ENCODE measurements at places on chromosomes 1 and 21.

GRCh38 chr1:245110406-245110805 lies 44.4 kb upstream of the KIF26B start:
- no peak for DNase-seq

DNA sequence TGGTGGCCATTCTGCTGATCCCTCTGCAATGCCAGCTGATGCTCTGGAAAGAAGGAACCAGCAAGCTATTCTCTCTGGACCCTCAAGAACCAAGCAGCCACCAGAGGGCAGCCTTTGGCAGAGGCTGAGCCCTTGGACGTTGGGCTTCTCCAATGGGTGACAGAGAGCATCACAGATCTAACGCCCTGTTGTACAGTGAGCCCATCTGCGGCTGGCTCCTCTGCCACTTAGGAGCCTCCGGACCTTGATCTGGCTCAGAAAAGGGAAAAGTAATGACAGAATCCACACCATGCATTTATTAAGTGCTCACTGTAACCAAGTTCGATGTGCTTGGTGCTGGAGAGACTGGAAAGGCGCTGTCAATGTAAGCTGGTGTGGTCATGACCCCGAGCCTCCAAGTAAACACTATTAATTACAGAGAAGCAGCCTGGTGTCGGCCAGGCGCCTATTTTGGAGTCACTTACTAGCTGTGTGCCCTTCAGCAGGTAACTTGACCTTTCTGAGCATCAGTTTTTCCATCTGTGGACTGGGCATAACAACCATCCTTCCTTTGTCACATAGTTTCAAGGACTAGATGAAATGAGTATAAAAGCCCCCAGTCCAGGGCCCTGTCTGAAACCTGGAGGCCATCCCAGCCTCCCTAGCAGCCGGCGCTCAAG lies 34.9 kb downstream of the ECE1 start:
- peak; percentile 85 for DNase-seq

DNA sequence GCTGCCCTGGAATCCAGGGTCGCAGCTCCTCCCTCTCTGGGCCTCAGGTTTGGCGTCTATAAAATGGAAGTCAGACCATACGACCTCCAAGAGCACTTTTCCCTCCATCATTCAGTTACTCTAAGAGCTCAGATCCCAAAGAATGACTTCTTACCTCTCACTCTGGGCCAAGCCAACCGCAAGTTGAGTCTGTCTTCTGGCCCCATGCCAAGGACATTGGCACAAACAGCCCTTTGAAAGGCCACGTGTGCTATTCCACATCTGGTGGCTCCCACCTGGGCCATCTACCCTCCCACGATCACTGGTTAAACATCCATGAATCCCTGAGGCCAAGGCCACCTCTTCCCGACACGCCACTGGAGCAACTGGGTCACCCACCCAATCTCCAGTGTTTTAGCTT lies 12.4 kb downstream of the SLC2A7 start:
- no peak for DNase-seq

DNA sequence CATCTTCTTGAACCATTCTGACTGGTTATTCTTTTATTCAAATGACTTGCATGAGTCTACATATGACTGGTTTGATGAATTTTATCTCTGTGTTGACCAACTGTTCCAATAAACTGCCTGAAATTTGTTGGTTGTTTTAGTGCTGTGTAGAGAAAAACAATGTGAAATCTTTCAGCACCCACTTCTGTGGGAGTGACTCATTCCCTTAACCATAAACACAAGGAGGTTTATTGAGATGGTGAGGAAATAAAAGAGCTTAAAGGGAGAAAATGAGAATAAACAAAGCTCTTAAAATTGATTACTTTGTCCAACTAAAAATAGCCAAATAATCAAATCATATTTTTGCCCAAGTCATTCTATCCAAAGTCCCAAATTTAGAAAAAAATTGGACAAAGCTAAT lies 341.1 kb downstream of the TGFB2 start:
- no peak for DNase-seq

DNA sequence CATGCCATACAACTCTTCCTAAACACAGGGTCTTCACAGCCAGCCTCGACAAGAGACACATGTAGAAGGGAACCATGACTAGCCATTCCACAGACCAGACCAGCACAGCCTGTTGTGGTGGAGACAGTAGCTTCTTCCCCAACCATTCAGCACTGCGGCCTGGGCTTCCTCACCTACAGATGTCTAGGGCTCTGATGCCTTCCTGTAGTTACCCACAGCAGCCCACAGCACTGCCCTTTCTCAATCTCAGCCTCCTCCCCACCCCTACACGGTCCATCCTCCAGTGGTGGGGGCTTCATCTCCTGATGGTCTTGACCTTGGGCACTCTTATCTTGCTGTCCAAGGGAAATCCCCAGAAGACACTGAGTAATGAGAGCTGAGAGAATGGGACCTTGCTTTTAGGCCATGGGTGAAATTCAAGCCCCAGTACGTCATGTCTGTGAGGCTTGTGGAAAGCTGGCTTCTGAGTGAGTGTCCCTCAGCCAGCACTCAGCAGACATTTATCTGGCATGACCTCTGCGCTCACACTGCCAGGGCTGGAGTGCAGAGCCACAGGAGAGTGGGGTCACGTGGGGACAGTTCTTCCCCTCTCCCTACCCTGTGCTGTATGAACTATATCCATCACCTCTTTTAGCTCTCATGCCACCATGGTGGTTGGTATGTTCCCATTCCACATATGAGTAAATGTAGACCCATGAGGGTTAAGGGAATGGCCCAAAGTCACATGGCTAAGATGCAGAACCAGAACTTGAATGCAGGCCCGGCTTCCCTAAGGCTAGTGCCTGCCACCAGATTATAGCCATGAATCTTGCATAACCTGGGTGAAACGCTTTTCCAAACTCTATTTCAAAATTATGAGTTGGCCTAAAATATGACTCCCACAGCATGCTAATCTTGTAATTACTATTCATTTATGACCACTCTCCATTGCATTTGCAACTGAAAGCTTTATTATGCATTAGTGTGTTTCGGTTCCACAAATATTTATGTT lies 104.7 kb downstream of the HIVEP3 start:
- DNase-seq, result no peak

- no peak for DNase-seq
These were observed 19.1 kb upstream of the AVPR1B start for GRCh38 chr1:206136241-206136640.

DNA sequence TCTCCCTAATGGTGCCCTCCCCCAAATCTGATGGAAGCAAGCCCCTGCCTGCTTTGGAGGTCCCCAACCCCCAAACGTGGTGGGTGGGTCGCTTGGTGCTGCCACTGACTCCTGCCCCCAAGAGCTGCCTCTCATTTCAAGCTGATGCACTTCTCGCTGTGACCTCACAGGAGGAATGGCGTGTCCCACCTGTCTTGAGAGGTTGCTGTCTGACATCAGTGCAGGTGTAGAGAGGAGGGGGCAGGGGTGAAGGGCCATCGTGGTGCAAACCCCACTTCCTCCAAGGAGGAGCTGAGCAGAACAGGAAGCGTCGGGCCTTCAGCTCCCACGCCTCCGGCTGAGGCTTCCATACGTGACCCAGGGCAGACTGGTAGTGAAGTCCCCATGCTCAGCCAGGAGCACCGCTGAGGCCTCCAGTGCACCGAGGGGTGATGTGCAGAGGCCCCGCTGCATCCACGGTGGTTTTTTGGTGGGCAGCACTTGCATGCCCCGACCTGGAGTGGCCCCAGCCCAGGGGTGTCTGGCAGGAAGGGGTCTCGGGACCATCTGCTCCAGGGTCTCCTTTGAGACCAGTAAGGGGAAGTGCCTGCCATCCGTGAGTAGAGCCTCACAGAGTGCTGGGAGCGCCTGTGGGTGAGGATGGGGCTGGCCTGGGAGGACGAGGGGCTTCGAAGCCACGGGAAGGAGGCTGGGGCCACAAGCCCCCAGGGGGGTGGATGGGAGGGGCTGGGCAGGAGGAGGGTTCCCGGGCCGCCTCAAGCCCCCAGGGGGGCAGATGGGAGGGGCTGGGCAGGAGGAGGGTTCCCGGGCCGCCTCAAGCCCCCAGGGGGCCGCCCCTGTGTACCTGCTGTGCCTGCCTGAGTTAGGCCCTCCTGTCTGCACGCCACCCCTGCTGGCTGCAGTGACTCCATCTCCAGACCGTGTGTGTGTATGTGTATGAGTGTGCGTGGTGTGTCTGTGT lies 39.8 kb downstream of the WDR4 start:
- DNase-seq, result no peak

DNA sequence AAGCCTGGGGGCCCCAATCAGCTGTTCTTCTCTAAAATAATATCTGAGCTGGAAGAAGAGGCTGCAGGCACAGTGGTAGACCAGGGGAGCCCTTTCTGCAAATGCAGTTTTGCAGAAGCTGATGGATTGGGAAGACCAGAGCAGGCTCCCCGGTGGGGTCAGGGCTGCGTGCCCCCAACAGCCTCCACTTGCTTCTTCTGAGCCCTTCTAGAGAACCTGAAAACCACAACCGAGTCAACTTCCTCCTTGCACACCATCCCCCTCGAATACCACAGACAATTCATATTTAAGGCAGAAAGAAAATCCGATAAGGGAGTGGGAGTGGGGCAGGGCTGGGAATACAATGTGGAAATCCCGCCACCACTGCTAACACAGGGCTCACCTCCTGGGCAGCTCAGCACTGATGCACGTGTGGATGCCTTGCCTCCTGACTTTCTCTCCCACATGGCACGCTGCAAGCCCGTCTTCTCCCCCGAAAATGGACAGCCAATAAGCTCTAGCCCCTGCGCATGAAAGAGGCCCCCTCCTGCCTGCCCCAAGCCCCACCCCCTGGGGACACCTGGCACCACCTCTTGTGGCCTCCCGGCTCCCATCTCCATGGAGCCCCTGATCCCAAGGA lies 25.4 kb upstream of the ALDH4A1 start:
- DNase-seq, result no peak

GRCh38 chr1:219959540-219960203 lies 31.3 kb upstream of the SLC30A10 start:
- no peak for DNase-seq

DNA sequence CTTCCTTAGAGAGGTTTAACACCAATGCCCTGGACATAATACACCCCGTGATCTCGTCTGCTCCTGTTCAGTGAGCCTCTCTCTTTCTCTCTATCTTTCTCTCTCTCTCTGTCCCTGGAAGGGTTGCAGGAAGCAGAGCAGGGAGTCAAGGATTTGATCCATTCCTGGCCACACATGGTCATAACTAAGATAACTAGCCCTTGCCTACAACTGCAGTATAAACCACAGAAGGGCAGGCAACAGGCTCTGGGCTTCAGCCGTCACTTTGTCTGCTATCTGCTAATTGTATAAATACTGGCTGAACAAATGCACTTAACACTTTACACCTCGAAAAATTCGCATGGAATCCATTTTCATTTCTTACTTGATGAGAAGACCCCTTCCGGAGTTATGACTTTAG lies 357.5 kb upstream of the RUNX1 start:
- no peak for DNase-seq

DNA sequence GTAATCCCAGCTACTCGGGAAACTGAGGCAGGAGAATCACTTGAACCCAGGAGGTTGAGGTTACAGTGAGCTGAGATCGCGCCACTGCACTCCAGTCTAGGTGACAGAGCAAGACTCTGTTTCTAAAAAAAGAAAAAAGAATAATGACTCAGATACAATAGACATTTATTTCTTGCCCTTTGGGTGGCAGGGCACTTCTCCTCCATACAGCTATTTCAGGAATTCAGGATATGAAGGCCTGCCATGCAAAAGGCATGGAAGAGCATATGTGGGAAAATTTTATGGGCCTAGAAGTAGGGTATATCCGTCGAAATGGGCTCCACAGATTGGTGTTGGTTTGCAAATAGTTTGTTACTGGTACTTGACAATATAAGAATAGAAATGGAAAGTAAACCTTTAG lies 20.2 kb upstream of the POGZ start:
- DNase-seq, result no peak

GRCh38 chr1:35475856-35476674 lies 81.1 kb downstream of the KIAA0319L start:
- no peak for DNase-seq

GRCh38 chr1:153541641-153542590 lies 1.2 kb upstream of the S100A5 start:
- DNase-seq, result no peak

- DNase-seq, result no peak
These were observed 398 bp upstream of the SLC30A10 start for GRCh38 chr1:219928791-219929118.

- no peak for DNase-seq
These were observed 37.3 kb upstream of the COL18A1 start for GRCh38 chr21:45367402-45368351.

DNA sequence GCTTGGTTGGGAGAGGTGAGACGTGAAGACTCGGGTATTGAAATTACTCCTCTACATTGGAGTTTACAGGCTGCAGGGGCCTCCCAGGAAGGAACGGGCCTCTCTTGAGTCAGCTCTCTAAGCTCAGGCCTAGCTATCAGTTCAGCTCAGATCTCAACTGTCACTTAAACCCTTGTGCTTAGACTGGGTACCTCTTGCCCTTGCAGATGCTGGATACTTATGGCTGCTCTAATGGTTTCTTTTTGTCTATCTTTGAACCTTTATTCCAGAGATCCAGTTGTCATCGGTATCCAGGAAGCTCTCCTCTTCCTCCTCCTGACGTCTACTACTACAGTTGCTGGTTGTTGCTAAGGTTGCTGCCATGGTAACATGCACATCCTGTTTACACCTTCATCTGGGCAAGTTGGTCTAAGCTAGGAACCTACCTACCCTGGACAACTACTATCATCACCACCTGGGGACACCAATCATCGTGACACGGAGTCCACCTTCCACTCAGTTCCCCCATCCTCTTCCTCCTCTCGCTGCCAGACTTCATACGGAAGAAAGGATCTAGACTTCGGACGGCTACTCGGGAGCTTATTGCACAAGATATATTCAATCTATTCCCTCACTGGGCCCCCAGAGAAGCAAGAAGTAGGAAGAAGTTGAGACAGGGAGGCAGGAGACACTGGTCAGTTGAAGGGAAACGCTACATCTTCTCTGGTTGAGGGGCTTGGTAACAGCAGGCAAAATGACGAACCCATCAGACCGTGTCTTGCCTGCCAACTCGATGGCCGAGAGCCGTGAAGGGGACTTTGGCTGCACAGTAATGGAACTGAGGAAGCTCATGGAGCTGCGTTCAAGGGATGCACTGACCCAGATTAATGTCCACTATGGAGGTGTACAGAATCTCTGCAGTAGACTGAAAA lies 56.1 kb downstream of the ATP2B4 start:
- DNase-seq, result no peak

DNA sequence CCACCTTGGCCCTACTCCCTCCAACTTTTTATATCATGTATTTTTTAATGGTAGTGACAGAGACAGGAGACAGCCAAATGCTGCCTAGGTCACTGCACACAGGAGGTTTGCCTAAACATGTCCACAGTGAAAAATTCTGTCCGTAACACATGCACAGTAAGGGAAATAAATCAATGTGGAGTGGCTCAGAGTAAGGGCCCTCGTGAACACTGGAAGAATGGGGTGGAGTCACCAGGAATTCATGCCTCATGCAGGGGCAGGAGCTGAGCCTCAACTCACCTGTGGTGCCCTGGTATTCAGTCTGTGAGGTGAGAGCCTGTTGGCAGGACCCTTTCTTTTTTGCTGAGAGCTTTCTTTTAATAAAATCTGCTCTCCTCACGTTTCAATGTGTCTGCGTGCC lies 289.1 kb downstream of the TGFB2 start:
- no peak for DNase-seq

GRCh38 chr1:9865724-9866123 lies 42.0 kb upstream of the CLSTN1 start:
- no peak for DNase-seq

Measured in muscle of arm (tissue), 14 donors.